ENCODE measurements at places on chromosomes 2 and 18.

- DNase-seq = no peak
Measured at GRCh38 chr2:84821806-84822205, 59.1 kb downstream of the TRABD2A start.

DNA sequence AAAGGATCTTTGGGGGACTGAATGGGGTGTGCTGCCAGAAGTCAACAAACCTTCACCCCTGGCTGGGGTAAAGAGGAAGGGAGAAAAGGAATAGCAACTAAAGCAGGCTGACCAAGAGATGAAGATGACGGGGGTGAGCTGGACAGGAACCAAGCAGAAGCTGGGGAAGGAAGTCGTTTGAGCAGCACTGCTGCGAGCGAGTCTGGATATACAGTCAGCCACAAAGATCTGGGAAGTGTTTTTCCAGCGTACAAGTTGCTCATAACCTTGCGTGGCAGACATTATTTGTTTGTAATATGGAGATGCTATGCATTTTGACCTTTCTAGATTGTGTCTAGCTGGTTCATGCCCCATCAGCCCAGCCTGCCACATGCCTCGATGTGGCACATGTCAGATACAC, 71.2 kb downstream of the EIF2AK3 start:
- no peak for DNase-seq

GRCh38 chr2:120543899-120544298, 191.8 kb upstream of the GLI2 start:
- no peak for DNase-seq

- DNase-seq = no peak
Measured at GRCh38 chr2:30038419-30038818, 108.4 kb upstream of the YPEL5 start.

GRCh38 chr2:159650574-159650973, 34.2 kb upstream of the BAZ2B start:
- DNase-seq = no peak

GRCh38 chr2:237388036-237388435, 25.9 kb downstream of the COL6A3 start:
- no peak for DNase-seq

DNA sequence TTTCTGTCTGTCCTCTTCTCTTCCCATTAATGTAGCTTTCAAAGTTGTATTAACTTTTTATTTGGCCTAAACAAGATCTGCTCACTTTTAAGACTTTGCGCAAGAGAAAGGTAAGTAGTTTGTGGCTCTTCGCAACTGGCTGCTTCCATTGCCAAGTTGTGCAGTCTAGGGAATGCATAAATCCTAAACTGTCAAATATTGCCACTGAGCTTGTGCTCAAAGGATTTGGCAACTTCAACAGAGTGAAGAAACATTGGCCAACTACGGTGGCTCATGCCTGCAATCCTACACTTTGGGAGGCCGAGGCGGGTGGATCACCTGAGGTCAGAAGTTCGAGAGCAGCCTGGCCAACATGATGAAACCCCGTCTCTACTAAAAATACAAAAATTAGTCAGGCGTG, 826.4 kb downstream of the EPHA4 start:
- DNase-seq = no peak

DNA sequence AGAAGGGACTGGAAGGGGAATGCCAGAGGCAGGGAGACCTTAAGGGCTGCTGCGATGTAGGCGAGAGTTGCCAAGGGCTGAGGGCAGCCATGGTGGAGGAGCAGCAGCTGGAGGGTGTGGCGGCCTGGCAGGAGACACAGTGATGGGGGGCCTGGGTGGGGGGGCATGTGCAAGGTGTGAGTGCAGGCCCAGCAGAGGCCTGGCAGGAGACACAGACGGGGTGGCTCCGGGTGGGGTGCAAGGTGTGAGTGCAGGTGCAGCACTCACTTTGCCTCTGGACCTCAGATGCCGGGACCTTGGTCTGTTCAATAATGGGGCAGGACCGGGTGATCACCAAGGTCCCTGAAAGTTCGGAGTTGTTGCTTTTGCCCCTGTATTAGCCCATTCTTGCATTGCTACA, 76.2 kb upstream of the ODC1 start:
- no peak for DNase-seq

DNA sequence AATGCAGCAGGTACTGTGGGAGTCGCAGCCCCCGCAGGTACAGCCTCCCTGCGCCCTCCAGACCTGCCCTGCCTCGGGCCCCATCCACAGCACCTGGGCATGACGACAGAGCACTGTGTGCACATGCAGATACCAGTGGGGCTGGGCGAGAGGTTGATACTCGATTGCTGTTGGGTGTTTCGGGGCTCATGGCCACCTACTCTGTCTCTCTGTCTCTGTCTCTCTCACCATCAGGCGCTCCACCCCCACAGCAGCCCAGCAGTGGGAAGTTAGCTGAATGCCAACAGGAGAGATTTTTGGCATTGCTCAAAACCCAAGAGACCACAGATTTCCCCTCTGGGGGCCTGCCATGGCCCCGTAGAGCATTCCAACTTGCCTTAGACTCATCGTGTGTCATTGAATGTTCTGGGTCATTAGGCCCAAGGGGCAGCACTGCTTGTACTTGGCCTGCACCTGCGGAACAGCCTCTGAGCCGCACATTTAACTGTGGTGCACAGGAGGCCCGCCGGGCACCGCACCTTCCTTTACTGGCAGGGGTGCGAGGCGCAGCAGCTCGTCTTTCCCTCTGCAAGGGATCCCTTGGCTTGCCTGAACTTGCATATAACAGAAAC, 18.8 kb downstream of the KCNIP3 start:
- DNase-seq = no peak

GRCh38 chr18:22484471-22484870, 66.8 kb upstream of the CTAGE1 start:
- no peak for DNase-seq

DNA sequence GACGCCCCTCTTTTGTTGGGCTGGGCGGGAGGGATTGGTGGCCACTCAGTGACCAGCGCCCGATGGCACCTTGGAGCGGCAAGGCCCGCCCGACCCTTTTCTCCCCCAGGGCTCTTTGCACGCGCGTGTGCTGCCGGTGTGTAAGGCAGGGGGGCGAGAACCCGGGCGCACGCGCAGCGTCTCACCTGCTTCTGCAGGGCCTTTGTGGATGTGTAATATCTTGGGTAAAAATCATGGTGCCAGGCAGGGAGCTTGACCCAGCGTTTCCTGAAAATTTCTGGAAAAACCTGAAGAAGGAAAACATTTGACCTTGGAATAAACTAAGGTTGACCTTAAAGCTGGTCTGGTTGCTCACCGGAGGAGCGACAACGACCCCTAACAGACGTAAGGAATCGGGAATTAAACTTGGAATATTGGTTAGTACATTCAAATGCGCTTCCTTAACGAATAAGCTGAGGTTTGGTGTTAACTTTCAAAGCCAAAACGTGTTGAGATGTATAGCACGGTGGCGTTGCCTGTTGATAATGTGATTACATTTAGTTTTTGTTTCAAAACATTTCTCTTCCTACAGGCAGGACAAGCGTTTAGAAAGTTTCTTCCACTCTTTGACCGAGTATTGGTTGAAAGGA, 438 bp downstream of the HSPE1 start:
- no peak for DNase-seq

GRCh38 chr2:88500691-88501090, 48.2 kb upstream of the FOXI3 start:
- DNase-seq = no peak

DNA sequence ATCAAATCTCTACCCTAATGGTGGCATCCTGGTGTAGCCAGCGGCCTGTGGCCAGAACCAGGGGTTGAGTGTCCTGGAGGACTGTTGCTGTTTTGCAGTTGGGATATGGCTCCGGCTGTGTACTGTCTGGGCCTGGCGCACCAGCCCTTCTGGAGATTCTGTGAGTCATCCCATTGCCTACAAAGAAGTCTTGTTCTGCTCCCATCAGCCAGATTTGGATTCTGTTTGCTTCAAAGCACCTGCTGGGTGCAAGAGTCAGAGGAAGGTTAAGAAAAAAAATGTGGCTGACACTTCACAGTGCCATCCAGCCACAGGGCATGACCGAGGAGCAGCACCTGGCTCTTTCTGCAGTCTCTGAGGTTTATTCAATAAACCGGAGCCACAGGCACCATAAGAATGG, 41.0 kb upstream of the ASAP2 start:
- no peak for DNase-seq

DNA sequence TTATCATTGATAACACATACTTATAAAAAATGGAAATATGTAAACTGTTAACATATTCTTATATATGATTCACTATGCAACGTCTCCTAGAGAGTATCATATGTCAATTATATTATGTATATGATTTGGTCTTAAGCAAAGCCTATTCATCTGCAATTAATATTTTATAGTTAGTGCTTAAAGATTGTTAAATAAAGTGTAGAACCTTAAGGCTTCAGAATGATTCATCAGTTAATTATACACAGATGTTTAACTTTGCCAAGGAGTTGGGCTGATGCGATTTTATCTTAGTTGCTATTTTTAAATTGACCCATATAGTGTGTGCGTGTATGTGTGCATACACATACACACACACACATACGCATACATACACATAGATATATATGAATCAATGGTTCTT, 323.1 kb downstream of the RBM43 start:
- DNase-seq = no peak

DNA sequence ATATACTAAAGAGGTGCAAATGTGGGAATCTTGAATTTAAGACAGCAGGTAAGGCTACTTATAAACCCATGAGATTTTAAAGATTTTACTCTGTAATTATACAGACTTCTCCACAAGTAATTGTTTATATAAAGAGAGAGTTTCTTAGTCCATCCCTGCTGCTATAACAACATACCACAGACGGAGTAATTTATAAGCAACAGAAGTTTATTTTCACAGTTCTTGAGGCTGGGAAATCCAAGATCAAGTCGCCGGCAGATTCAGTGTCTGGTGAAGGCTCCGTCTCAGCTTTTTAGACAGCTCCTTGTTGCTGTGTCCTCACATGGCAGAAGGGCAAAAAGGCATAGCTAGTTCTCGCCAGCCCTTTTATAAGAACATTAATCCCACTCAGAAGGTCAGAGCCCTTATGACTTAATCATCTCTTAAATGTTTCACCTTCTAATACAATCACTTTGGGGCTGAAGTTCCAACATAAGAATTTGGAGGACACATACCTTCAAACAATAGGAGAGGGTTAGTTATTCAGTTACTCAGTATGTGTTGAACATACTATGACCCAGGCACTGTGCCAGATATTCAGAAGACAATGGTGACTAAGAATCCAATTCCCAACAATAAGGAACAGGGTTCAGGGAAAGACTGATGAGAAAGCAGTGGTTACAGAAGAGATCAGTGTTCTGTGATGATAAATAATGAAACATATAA, 466.0 kb downstream of the RIT2 start:
- DNase-seq = no peak

DNA sequence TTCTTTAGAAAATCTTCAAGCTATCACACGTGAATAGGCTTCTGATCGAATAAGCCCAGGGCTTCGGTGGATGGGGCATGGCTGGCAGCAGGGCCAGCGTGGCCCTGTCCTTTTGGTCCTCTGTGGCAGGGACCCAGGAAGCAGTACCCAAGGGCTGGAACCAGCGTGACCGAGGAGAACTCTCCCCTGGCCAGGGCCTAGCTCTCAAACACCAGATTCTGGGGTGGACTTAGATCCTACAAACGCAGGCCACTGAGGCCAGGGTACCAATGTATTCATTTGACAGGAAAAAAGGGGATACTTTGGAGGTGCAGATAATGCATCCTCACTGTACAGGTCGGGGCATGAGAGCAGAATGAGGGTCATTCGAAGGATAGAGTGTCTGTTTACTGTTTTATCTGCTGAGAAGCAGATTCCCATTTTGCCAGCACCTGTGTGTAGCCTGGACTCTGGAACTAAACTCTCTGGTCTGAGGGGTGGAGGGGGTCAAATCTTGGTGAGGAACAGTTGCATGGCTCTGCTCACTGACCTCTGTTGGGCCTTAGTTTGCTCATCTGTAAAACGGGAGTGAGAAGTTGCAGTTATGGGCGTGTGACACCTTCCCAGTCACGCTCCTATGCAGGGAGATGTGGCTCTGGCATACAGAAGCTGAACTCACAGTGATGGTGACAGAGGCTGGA, 51.4 kb downstream of the SH3BP4 start:
- no peak for DNase-seq

DNA sequence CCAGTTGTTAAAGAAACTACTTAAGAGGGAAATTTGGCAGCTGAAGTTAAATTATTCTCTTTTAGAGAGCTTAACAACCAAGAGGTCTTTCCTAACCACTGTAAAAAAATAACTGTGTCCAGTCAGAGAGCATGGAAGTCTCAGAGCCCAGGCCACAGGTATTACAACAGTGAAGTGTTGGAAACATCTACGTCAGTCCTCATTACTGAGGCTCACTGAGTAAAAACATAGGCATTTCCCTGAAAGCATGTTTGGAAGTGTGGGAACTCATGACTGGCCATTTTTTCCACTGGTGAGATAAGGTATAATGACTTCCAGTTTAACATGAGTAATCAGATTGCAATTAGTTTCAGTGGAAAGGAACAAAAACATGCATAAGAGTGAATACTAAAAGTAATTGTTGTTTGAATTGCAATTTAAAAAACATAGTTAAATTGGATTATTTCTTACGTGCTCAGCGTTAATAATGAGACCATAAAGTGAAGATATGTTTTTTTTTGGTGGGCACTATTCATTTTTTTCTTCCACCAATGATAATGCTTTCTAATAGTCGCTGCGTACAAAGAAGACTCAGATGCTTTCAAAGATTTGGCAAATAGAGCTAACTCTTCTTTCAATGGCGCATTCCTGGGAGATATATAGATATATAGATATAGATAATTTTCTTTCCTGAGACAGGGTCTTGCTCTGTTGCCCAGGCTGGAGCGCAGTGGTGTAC, 60.8 kb downstream of the EFEMP1 start:
- DNase-seq = no peak

All from stimulated activated CD4-positive, alpha-beta T cell treated with anti-CD3 and anti-CD28 coated beads, Interleukin-1b, Interleukin-23, amount 100 ng/mL, for 24 hours (primary cell).